ENCODE measurements at places on chromosomes 16 and 17.

- no peak for DNase-seq
Observed at GRCh38 chr16:9756434-9756833, 425.8 kb downstream of the GRIN2A start.

- DNase-seq, result no peak
Observed at GRCh38 chr16:83977056-83977815, 9.2 kb downstream of the NECAB2 start.

GRCh38 chr16:67201411-67202345 lies 2.7 kb downstream of the ELMO3 start:
- DNase-seq, result no peak

DNA sequence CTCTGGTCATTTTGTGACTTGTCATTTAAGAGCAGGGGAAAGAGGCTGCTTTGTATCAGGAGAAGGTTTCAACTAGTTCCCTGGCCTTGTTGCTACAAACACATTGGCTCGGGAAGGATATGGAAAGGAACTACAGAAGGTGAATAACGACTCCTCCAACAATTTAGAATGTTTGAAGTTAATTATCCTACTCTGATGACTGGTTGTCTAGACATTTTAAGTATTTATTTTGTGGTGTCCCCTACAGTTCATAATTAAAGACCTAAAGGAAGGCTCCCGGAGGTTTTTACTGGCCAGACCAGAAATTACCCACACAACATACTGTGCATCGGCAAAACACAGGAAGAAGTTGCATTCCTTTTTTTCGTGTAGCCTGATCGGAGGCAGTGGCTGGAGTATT lies 515.8 kb upstream of the SALL1 start:
- no peak for DNase-seq

GRCh38 chr17:56142325-56142724 lies 10.9 kb upstream of the ANKFN1 start:
- no peak for DNase-seq

GRCh38 chr17:35052241-35052610 lies 11.3 kb downstream of the RFFL start:
- no peak for DNase-seq

GRCh38 chr17:11503308-11504035 lies 94.8 kb upstream of the DNAH9 start:
- no peak for DNase-seq

DNA sequence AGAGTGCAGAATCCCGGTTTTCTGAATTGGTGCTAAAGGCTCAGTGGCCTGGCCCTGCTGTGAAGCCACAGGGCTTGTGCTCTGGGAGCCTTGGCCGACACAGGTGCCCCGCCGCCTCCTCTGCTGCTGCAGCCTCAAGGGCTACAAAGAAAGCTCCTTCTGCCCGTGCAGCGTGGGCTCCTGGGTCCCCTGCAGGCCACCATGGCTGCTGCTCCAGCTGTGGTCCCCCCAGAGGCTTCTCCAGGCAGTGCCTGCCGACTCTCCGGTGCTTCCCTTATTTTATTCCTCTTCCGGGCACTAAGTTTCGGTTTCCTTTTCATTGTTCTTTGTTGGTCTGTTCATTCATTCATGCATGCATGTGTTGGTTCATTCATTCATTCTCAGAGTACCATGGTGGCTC lies 53.1 kb downstream of the CMIP start:
- peak; percentile 16 for DNase-seq

GRCh38 chr17:71632328-71632727 lies 488.5 kb upstream of the SOX9 start:
- DNase-seq, result no peak

DNA sequence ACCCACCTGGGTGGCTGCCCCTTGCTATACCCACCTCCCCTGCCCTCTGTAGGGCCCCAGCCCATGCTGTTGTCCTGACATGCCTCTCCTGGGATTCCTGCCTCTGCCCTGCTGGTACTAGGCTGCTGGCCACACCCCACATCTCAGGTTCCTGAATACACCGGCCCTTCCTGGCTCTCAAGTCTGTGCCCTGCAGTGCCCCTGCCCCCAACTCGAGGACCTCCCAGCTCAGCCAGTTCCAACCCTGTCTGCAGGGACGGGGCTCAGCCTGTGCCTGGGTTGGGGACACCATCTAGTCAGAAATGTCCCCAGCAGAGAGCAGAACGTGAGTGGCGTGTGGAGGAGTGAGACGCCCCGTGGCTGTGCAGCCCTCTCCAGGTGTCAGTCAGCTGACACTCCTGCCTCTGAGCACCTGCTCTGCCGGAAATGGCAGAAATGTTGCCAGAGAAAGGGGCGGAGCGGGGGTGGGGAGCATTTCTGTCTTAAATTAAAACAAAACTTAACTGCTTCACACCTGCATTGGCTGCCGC lies 28.7 kb downstream of the ACSF3 start:
- DNase-seq, result no peak

GRCh38 chr17:64575431-64575830 lies 68.7 kb downstream of the CEP95 start:
- no peak for DNase-seq

DNA sequence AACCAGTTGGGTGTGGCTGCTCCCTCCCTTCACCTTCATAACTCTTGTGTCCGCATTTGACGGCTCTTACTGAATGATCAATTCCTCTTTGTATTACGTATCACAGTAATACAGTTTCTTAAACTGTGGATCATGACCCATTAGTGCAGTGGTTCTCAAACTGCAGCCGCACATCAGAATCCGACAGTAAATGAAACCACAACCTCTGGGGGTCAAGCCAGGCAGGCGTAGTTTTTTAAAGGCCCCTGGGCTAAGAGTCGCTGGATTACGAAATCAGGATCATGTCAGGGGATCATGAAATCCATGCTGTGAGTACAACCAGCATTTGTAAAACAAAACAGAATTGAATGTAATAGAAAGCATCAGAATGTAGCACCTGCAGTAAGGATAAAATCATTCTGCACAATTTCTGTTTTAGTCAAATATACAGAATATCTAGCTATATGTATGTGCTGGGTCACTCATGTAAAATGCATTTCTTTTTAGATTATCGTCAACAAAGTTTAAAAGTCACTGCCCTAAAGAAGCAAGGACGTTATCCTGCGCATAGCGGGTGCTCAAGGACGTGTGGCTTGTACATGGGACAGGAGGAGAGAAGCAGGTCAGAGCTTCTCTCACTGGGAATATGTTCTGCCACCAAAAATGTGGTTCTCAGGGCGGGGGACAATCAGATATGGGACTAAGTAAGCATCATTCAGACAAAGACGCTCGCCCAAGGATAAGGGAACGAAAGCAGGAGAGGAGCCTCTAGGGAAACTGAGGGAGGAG lies 113.1 kb downstream of the ZFHX3 start:
- no peak for DNase-seq

DNA sequence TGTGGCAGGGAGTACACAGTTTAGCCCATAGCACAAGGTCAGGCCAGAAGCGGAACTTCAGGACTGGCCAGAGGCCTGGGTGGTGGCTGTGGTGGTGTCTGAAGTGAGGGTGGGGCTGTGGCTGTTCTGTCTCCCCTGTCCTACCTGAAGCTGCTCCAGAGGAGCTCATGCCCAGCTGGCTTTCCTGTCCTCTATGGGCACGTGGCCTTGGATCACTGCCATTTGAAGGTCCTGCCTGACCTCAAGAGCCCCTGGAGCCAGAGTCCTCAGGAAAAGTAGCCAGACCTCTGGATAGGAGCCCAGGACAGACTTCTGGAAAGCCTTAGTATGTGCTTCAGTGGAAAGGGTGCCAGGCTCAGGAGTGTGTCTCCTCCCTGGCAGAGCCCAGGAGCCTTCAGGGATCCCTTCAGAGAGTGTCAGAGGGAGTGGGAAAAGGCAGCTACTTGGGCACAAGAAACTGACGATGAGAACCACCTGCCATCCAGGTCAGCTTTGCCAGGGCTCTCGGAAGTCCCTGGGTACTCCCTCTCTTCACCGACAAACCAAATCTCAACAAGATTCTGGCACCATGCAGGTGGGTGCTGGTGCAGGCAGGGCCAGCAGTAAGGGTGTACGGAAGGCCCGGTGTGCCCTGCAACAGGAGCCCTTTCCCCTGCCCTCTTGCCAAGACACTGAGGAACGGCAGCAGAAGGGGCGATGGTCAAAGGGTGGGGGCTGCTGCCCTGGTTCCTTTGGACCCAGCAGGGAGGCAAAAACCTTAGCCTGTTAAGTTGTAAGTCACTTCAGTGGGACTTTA lies 153.7 kb downstream of the NTN1 start:
- no peak for DNase-seq

DNA sequence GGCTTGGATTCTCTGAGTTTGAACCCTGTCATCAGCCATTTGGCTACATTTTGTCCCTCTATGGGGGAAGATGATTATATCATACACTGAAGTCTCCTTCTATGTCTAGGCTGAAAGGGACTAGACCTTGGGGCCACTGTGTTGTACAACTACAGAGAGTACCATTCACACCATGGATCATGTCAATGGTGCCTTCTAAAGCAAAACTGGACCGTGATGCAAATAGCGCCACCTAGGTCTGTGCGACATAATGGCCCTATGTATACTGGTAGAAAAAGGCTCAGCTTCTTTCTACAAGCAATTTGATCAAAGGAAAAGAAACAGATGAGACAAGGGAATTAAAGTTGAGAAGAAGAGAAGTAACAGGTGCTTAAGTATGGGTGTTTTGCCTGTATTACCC lies 100.7 kb downstream of the LYRM1 start:
- DNase-seq, result peak; percentile 35
